ENCODE measurements at places on chromosomes 13 and 19.

- no peak for DNase-seq
Observed at GRCh38 chr13:34153428-34154180, 335.7 kb downstream of the RFC3 start.

DNA sequence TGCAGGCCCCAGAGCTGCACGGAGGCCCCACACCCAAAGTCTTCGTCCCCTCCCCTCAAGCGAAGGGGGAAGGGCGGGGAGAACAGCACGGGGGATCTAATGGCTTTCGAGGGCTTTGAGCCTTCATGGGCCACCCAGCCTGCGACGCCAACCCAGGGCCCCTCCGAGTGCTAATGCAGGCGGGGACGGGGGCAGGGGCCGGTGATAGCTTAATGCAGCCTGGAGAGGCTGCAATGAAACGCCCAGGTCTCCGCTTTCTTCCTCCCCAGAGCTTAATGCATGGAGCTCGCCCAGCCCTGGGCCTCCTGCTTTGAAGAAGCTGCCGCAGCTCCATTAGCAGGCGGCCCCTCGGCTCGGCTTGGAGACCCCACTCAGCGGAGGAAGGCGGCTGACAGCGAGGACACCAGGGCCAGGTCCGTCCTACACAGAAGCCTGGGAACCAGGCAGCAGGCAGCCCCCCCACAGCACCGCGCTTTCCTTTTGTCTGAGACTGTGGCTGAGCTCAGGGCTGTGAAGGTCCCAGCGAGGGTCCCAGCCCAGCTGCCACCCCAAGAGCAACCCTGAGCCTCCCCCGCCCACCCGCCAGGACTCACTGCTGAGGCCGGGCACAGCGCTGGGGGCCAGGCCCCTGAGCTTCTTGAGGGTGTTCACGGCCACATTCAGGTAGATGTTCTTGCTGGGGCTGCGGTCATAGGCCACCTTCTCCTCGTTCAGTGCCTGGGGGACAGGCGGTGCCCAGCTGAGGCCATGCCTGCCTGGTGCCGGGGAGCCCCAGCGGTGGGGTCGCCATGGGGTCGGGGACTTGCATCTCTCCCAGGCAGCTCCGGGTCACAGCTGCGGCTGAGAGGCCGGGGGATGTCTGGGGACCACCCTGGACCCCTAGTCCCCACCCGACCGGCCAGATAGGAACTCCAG is 7.5 kb upstream of the ATP8B3 start:
- no peak for DNase-seq

- no peak for DNase-seq
Observed at GRCh38 chr19:42052241-42052863, 17.7 kb downstream of the GRIK5 start.

GRCh38 chr13:32107474-32107873 is 75.9 kb downstream of the FRY start:
- DNase-seq = no peak

- no peak for DNase-seq
Observed at GRCh38 chr13:112898621-112899280, 70.3 kb upstream of the MCF2L start.

- no peak for DNase-seq
Observed at GRCh38 chr19:33720691-33721682, 75.7 kb upstream of the KCTD15 start.

- DNase-seq = no peak
Observed at GRCh38 chr13:50158385-50159165, 143.3 kb downstream of the KCNRG start.

DNA sequence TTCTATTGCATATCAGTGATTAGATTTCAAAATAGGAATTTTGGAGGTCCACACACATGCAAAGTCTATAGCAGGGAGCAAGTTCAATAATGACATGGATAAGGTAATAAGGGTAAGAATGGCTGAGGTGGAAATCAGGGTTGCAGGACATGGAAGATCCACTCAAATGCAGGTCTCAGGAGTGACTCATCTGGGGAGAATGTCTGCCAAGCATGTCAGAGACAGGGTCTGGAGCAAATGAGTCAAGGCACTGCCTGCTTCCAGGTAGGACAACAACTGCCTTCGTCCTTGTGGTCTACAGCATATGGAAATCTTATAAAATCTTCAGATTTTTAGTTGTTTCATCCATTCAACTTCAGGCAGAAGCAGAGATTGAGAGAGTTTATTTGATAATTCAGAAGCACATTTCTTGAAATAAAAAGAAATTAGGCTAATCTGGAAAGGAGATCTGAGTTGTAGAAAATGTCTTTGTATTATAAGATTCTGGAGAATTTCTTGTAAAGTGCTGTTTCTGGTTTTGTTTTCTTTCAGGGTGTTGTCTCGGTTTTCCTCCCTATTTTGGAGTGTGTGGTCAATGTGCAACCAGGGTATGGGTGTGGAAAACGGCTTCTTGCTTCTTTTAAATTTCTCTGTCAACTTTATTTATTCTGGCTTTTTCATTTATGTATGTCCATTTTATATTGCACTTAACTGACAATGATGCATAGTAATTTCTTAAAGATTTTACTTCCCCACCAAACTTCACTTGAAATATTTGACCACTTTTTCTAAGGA is 748.8 kb downstream of the LIG4 start:
- DNase-seq = no peak

- DNase-seq = no peak
Observed at GRCh38 chr13:33561627-33562026, 256.3 kb upstream of the RFC3 start.

GRCh38 chr19:55398200-55398925 is 9.2 kb downstream of the UBE2S start:
- no peak for DNase-seq

DNA sequence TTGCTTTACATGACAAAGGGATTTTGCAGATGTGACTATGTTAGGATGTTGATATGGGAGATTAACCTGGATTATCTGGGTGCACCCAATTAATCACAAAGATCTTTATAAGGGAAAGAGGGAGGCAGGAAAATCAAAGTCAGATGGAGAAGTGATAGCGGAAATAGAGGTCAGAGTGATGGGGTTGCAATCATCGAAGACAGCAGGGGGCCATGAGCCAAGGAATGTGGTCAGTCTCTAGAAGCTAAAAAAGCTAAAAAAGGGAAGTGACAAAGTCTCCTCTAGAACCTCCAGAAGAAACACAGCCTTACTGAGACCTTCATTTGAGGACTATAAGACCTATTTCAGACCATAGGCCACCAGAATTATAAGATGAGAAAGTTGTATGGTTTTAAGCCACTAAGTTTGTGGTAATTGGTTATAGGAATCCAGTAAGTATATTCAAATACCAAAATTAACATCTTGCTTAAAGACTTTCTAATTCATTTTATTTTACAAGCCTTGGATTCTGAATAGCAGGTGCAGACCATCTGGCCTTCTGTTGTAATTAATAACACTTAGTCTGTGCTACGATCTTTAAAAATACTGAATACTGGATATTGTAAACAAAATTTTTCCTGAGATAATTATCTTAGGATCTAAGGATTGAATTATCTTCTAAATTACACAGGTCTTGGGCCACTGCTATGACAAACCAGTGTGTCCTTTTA is 493.4 kb upstream of the PCDH20 start:
- no peak for DNase-seq

- no peak for DNase-seq
Observed at GRCh38 chr19:13437919-13438618, 68.2 kb downstream of the CACNA1A start.

- DNase-seq = no peak
Observed at GRCh38 chr13:112114391-112114790, 47.4 kb downstream of the SOX1 start.

- DNase-seq = no peak
Observed at GRCh38 chr19:11451327-11451870, 16.0 kb downstream of the PRKCSH start.

DNA sequence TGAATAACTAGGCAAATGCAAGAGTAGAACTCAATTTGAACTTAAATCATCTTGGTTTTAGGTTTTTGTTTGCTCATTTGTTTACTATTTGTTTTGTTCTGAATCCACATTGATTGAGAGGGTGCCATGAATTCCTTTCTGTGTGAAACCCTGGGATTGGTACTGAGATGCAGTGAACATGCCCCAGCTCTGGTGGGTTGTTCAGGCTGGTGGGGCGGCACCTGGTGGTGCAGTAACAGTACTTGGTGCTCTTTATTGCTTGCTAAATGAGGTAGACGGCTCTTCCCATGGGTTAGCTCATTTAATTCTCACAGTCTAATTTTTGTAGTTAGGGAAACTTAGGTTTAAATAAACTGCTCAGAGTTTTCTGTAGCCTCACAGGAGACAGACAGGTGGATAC is 48.4 kb downstream of the WASF3 start:
- no peak for DNase-seq

DNA sequence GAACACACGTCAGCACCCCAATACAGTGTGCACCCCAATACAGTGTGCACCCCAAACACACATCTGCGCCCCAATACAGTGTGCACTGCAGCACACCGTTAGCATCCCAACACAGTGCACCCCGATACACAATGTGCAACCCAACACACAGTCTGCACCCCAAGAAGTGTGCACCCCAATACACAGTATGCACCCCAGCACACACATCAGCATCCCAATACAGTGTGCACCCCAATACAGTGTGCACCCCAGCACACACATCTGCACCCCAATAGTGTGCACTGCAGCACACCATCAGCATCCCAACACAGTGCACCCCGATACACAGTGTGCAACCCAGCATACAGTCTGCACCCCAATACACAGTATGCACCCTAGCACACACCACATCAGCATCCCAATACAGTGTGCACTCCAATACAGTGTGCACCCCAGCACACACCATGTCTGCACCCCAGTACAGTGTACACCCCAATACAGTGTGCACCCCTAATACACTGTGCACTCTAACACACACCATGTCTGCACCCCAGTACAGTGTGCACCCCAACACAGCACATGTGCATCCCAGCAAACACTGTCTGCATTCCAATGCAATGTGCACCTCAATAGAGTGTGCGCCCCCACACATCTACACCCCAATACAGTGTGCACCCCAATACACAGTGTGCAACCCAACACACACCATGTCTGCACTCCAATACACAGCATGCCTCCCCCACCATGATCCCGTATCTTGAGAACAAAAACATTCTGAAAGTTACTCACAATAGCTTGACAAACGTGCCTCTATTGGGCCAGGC is 855 bp upstream of the CARS2 start:
- no peak for DNase-seq

DNA sequence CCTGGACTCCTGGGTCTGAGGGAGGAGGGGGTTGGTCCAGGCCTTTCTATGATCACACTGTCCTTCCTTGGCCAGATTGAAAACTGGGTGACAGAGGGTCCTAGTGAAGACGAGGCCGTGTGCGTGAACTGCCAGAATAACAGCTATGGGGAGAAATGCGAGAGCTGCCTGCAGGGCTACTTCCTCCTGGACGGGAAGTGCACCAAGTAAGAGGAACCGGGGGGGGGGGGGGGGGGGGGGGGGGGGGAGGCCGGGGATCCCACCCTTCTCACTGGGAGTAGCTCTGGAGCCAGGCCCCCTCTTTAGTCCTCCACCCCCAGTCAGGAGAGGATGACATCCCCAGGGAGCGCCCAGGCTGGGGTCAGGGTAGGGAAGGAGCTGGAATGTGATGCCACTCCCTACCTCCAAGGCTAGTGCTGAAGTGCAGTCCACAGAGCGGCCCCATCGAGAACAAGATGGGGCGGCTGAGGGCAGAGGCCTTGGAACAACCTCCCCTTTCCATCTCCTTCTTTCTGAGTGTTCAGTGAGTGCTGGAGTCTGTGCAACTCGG is 19.4 kb downstream of the CNFN start:
- no peak for DNase-seq

GRCh38 chr13:112118451-112119064 is 51.6 kb downstream of the SOX1 start:
- DNase-seq = no peak

- no peak for DNase-seq
Observed at GRCh38 chr13:48319531-48320398, 16.2 kb downstream of the RB1 start.

GRCh38 chr13:76687467-76687866 is 198.7 kb downstream of the KCTD12 start:
- DNase-seq = no peak

- no peak for DNase-seq
Observed at GRCh38 chr19:6126335-6126974, 9.0 kb upstream of the ACSBG2 start.

DNA sequence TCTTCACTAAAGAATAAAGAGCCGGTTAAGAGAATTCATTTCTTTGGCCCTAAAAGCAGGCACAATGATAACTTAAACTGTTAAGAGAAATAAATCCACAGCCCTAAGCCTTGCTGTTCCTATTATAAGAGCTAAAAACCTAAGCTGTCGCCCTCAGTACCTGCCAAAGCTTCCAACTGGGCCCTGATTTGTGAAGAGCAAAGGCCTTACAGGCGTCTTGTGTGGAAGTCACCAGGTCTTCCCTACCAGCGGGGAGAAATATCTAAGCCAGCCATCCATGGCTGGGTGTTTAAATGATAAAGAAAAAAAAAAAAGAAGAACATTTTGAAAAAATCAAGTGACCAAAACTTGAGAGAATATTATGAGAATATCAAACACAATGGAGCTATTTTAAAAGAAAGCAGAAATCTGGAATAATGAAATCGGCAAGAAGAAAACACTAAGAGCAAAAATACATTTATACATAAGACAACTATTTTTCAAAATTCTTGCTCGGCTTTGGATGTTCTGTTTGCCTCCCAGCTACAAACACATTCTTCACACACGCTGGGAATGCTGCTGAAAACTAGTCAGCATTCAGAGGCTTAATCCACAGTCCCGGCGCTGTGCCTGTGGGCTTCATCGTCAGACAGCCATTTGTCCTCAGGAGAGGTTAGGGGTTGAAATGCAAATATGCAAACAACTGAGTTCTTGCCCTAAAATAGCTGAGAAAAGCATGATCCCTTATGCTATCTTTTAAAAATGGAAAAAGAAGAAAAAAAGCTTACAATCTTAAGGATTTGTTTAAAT is 89.8 kb upstream of the LSM14A start:
- DNase-seq = no peak

DNA sequence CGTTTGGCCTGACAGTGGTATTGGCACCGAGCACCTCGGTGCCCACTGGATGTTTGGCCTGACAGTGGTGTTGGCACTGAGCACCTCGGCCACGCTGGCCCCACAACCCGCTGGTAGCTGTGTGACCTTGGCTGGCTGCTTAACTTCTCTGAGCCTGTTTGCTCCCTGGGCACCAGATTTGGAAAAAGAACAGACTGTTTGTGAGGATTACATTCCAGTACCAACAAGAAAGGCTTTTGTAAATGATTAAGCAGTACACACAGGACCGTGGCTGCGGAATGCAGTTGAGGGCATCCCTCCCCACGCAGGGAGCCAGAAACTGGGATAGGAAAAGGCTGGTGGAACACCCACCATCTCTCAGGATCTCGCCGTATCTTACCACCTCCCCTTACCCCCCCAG is 31.9 kb downstream of the SLC25A42 start:
- DNase-seq = no peak

DNA sequence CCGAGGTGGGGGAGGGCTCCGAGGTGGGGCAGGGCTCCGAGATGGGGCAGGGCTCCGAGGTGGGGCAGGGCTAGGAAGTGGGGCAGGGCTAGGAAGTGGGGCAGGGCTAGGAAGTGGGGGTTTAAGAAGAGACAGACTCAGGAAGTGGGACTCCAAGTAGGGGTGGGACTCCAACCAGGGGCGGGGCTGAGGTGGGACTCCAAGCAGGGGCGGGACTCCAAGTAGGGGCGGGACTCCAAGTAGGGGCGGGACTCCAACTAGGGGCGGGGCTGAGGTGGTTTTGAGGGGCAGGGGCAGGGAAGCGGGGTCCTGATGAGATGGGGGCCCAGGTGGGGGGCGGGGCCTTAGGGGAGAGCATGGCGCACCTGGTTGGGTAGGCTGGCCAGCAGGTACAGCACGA is 13.6 kb downstream of the CFD start:
- DNase-seq = peak; percentile 80

GRCh38 chr19:46019270-46019669 is 3.6 kb downstream of the PGLYRP1 start:
- DNase-seq = no peak

- no peak for DNase-seq
Observed at GRCh38 chr13:110816500-110816899, 98.4 kb downstream of the ANKRD10 start.
